Suprapubic skin (tissue), 4 donors: ENCODE measurements at places on chromosomes 5 and 9. TPM values are rescaled to one million over a fixed set of nuclear protein-coding genes. Genes with fewer than 3 reads are reported as not detected.

DNA sequence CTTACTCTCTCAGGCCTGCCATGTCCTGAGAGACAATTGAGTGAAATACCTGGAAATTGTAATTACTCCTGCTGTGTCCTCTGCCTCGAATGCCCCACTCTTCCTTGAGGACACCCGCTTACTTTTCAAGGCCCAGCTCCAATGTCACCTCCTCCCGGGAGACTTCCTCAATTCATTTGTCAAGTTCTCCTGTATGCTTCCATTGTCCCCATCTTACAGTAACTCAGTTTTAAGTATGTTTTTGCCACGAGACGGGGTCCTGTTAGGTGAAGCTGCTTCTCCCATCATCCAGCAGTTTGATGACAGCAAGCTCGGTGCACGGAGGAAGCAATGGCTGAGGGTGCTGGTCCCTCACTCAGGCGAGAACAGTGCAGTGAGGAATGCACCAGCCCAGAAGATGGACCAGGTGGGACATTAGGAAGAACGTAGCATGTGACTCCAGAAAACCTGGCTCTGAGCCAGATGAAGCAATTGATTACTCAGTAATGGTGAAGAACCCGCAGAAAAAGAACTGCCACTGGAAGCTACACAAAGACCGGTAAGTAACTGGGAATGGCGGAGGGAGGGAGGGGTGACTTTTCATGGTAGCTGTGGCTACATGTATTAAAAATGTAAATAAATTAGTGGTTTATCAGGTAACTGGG, 274.8 kb downstream of the DENND1A start:
- no peaks in the 10 kb centered on the region for H3K27me3 ChIP-seq
- no peak for DNase-seq
- peaks cover 6% of the 10 kb centered on the region for H3K36me3 ChIP-seq

GRCh38 chr5:68757006-68757405, 336.8 kb upstream of the SLC30A5 start:
- H3K27ac ChIP-seq = no peak overlapping the region
- no peaks in the 10 kb centered on the region for H3K36me3 ChIP-seq
- no peak for DNase-seq
- H3K4me3 ChIP-seq = no peak overlapping the region
- no peaks in the 10 kb centered on the region for H3K27me3 ChIP-seq

DNA sequence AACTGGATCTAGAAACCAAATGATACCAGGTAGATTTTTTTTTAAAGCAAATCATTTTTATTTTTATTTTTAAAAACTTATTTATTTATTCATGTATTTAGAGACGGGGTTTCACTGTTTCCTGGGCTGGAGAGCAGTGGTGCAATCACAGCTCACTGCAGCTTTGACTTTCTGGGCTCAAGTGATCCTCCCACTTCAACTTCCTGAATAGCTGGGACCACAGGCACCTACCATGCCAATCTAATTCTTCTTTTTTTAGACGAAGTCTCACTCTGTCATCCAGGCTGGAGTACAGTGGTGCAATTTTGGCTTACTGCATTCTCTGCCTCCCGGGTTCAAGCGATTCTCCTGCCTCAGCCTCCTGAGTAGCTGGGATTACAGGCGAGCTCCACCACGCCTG, 41.3 kb upstream of the CDK20 start:
- no peak overlapping the region for H3K4me3 ChIP-seq
- no peaks in the 10 kb centered on the region for H3K36me3 ChIP-seq
- no peaks in the 10 kb centered on the region for H3K27me3 ChIP-seq

DNA sequence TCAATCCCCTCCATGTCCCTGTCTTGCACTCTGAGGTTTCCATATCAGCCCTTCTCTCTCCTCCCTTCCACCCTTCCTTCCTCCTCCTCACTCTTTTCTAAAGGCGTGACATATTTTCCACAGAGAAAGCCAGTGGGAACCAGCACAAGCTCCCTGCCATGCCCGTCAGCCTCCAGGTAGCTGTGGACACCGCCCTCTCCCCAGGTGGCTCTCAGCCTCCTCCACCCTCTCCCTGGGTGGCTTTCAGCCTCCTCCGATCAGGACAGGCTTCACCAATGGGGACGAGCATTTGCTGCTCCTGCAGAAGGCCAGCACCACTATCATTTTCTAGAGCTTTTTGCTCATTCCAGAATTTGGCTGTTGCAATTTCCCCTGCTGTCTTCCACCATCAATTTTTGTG, 236.6 kb downstream of the GADD45G start:
- H3K36me3 ChIP-seq = no peaks in the 10 kb centered on the region
- DNase-seq = no peak
- H3K27me3 ChIP-seq = no peaks in the 10 kb centered on the region
- H3K27ac ChIP-seq = no peak overlapping the region
- peaks cover 32% of the 10 kb centered on the region for H3K4me1 ChIP-seq

DNA sequence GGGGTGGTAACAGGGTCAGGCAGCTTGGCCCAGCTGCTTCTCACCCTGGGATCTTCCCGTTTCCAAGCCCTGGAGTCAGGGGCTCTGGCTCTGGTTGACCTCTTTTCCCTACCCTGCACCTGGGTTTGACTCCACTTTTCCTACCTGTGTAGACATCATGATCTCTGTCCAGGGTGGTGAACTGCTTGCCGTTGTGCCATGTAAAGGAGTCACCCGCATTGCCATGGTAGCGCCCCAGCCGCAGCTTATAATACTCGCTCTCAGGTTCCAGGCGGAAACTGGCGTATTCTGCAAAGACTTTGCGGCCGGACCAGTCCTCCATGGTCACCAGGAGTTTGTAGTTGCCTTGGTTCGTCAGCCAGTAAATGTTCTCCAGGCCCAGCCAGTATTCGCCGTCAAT, 30.9 kb downstream of the ANGPTL2 start:
- H3K27me3 ChIP-seq = no peaks in the 10 kb centered on the region
- peak; percentile 72 for DNase-seq
- no peak overlapping the region for H3K27ac ChIP-seq
- H3K4me1 ChIP-seq = peaks cover 38% of the 10 kb centered on the region
- H3K4me3 ChIP-seq = no peak overlapping the region

DNA sequence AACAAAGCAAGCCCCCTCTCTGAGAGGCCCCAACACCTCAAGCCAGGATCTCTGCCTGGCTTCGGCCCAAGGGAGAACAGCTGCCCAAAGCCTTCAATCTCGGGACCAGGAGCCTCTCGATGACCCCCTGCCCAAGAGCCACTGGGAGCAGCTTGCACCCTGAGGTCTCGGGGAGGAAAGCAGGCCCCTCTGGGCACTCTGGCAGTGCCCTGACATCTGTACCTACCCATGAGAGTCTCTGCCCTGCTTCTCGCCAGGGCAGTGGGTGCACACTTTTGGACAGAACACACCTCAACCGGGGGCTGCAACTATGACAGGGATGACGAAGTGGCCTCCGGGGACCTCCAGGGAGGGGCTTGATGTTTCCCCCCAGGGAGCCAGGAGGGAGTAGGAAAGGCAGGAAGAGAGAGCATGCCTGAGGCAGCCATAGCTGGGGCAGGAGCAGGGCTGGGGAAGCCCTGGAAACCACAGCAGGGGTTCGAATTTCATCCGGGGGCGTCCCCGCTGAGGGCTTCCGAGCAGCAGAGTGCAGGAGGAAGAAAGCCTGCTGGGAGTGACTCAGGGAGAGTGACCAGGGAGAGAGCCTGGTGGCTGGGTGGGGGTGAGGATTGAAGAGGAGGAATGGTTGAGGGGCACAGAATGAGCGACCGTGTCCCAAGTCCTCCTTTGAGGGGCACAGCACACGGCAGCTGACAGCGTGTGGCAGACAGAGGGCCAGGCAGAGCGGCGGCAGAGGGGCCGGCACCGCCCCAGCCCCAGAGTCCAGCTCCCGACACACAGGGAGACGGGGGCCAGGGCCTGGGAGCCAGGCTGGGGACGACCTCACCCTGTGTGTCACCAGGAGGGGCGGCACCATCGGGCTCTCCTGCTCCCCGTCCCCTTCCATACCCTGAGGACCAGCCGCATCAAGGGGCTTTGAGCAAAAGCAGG, 1.8 kb downstream of the LPCAT1 start:
- H3K36me3 ChIP-seq = peaks cover 5% of the 10 kb centered on the region
- peak; percentile 62 for DNase-seq
- peak overlapping the region; percentile 78 for H3K4me3 ChIP-seq

DNA sequence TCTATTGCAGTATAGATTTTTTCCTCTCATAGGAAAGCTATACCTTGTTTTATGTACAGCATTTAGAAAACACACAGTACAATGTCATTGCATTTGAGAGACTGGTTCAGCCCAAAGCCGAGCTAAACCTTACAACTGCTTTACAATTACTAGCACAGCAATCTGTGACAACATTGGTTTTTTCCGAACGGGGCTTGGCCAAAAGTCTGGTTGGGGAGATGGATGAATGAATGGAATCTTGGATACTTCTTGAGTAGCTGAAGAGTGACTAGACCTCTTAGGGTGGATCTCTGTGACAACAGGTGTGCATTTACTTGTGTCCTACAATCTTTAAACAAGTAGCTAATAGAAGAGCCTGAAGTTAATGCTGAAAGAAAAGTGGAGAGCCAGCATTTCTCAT, 1.2 kb downstream of the SGCD start:
- H3K4me3 ChIP-seq = peak overlapping the region; percentile 6
- no peak for DNase-seq
- H3K4me1 ChIP-seq = no peaks in the 10 kb centered on the region
- H3K36me3 ChIP-seq = no peaks in the 10 kb centered on the region
- no peaks in the 10 kb centered on the region for H3K27me3 ChIP-seq
- no peak overlapping the region for H3K27ac ChIP-seq

TAL2 gene
- not detected for total RNA-seq

KCNN2 gene
- 3.2 TPM for total RNA-seq

EQTN gene
- not detected for total RNA-seq

NEURL1B gene
- 27.0 TPM for total RNA-seq
